LoVo (cell line): ENCODE measurements at places on chromosomes 16 and 17.

GRCh38 chr16:13940397-13940933 lies 20.5 kb downstream of the ERCC4 start:
- DNase-seq = no peak

- no peak for DNase-seq
Observed at GRCh38 chr16:1834096-1834495, 7.1 kb downstream of the FAHD1 start.

DNA sequence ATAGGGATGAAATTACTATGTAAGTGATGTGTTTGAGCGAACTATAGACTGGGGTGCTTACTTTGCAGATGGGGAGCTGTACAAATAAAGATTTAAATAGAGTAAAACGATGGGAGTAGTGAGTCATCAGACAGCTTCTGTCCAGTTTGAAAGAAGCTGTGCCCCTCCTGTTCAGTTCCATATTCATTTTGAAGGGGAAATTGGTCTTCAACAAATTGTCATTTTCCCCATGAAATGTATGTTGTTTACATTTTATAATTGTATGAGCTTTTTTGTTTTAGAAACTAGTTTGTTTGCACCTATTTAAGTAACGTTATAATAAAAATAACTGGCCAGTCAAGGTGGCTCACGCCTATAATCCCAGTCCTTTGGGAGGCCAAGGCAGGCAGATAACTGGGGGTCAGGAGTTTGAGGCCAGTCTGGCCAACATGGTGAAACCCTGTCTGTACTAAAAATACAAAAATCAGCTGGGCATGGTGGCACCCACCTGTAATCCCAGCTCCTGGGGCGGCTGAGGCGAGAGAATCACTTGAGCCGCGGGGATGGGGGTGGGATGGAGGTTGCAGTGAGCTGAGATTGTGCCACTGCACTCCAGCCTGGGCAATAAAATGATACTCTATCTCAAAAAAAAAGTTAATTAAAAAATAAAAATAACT lies 20.2 kb downstream of the SEC14L1 start:
- no peak for DNase-seq

DNA sequence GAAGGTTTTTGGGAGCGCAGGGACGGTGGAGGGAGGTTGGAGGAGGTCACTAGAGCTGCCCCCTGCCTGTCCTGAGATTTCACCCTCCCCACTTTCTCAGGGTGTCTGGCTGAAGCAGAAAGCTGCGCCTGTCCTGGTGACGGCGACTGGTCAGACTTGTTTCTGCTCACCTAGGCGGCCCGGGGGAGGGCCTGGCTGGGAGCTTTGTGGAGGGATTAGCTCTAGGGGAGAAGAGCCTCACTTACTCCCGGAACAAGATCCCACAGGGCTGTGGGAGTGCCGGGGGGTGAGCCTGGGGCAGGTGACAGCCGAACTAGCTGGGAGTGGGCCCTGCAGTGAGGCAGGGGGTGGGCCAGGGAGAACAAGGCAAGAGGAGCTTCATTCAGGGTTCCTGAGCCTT lies 11.5 kb downstream of the NHERF1 start:
- no peak for DNase-seq

GRCh38 chr17:68398691-68399637 lies 58.3 kb downstream of the WIPI1 start:
- peak; percentile 56 for DNase-seq

DNA sequence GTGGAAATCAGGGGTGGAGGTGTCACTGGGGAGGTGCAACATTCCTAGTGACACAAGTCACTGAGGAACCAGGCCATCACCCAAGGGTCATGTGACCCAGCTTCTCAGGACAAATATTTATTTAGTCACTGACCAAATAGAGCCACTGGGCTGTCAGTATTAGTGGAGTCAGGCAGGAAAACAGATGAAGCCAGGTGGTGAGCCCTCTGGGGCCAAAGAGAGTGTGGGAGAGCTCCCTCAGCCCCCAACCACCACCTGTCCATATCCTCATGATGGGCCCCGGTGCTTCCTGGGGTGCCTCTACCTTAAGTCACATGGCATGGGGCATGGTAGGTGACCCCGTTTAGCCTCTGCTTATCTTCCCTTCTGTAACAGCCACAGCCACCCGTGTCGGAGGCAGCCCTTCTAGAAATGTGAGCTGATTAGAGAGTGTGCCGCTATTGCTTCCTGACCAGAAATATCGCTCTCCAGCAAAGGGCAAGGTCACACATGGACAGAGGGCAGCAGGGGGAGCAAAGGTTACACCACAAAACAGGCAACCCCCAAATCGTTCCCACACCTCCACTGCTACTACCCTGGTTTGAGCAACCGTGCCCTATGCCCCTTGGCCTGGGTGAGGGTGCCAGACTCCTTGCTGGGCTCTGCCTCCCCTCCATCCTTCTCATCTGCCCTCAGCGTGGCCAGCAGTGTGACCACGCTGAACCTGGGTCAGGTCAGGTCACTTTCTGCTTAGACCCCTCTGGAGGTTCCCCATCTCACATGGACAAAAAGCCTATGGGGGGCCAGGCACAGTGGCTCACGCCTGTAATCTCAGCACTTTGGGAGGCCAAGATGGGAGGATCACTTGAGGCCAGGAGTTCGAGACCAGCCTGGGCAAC lies 8.6 kb upstream of the AKTIP start:
- DNase-seq = peak; percentile 54
